Fibroblast of upper back skin (primary cell): ENCODE measurements at places on chromosomes 7 and 10.

DNA sequence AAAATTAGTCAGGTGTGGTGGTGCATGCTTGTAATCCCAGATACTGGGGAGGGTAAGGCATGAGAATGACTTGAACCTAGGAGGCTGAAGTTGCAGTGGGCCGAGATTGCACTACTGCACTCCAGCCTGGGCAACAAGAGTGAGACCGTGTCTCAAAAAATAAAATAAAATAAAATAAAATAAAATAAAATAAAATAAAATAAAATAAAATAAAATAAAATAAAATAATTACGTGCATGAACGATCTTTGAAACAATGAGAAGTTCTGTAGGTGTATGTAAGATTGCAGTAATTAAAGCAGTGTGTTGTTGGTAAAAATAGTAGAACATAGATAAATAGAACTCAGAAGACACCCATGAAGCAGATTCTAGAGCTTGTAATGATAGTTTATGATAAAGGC, 348.5 kb downstream of the ANKRD30A start:
- DNase-seq = no peak

DNA sequence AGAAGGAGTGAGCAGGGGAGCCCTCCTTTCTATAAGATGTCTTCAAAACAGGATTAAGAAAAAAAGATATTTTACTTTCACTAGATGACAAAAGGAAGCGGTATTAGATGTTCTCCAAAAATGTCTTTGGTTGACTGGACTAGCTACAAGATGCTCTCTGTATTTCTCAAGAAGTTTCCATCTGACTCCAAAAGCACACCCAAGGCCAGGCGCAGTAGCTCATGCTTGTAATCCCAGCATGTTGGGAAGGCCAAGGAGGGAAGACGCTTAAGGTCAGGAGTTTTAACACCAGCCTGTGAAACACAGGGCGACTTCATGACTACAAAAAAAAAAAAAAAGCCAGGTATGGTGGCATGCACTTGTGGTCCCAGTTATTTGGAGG, 84.5 kb downstream of the PIP4K2A start:
- no peak for DNase-seq

DNA sequence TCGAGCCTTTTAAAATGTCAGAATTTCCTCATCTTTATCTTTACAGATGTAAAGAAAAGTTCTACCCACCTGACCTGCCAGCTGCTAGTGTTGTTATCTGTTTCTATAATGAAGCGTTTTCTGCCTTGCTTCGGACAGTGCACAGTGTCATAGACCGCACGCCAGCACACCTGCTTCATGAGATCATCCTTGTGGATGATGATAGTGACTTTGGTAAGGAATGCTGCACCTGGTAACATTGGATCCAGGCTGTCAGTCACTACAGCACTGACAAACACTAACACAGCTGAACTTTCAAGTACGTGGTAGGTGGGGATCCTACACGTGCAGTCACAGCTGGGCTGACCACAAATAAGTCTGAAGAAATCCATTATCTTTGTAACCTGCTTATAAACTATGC, 77.6 kb downstream of the GALNT11 start:
- no peak for DNase-seq

GRCh38 chr10:31368724-31369123, 49.7 kb downstream of the ZEB1 start:
- DNase-seq = no peak

- DNase-seq = no peak
These were observed 51.7 kb upstream of the IFRD1 start for GRCh38 chr7:112398534-112398933.

GRCh38 chr10:13743101-13743693, 156.4 kb downstream of the PRPF18 start:
- peak; percentile 41 for DNase-seq

DNA sequence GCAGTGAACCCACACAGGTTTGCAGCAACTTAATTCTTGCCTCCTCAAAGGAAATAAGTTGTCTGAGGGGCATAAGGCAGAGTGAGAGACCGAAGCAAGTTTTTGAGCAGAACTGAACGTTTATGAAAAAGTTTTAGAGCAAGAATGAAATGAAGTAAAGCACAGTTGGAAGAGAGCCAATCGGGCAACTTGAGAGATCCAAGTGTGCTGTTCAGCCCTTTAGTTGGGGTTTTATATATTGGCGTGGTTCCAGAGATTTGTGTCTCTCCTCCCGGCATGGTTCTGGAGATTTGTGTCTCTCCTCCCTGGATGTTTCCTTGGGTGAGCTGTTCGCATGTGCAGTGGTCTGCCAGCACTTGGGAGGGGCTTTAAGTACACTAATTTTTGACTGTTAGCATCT, 141.4 kb upstream of the DGKB start:
- no peak for DNase-seq

DNA sequence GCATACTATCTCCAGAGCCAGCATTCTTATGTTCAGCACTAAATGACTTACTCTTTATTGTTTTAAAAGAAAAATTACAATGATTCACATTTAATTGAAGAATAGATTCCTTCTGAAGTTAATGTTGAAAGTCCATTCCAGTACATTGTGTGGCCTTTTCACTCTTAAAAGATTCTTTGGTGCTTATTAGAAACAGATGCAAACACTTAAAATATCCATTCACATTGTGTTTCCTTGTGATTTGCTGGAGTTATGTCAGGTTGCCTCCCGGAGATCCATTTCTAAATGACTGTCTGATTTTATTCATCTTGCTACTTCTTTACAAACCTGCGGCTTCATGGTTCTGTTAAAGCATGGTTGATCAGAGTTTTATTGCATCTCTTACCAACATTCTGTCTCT, 152.8 kb downstream of the FOXP2 start:
- DNase-seq = peak; percentile 56

DNA sequence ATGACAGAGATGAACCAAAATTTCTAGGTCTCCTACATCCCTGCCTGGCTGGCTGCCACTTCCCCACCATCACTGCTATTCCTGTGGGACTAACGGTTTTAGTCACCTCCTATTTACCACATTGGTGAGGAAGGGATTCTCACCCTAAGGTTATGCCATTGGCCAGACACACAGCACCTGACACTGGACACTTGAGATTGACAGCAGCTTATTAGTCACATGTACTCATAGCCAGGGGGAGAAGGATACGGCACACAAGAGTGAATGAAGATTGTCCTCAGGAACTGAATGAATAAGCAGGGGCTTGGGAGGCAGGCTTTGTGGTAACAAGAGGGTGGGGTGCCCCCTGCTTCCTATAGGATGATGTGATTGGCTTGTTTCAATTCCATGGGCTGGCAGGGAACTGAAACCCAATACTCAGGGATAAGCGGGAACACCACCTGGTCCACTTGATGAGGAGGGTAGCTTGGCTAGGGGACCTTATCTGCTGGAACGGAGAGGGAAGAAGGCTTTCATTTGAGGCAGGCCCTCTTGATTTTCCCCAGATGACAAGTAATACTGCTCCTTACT, 99.0 kb downstream of the SPAG6 start:
- DNase-seq = no peak

DNA sequence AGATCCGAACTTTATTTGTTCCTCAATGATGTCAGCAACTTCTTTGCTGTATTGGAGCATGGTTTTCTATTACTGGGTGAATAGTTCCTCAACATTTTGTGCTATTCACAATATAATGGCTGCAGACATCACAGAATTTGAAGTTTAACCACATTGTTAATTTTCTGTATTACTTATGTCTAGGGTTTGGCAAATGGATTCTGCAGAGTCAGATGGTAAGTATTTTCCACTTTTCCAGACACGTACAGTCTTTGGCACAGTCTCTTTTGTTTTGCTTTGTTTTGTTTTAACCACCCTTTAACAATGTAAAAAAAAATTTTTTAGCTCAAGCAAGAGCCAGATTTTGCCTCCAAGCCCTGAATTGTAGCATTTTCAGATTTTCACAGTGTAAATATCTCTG, 36.8 kb upstream of the FOXK1 start:
- no peak for DNase-seq

GRCh38 chr10:119404719-119405519, 137.6 kb downstream of the RGS10 start:
- no peak for DNase-seq

DNA sequence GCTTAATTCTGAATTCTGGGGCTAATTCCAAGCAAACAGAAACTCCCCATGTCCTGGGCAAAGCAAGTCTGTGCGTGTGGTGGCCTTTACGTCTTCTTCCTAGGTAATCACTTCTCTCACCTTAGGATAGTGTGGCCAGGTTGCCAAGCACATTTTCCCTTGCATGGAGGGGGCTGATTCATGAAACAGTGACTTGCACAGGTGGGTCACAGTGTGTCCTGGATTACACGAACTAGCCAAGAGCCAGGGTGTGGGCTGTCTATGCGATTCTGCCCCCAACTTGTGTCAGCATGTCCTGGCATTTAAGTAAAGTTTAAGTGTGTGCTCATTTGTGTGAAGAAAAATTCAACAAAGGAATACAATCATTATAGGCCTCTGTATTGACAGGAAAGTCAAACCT, 18.5 kb upstream of the SEM1 start:
- DNase-seq = no peak

- no peak for DNase-seq
These were observed 28.7 kb upstream of the STRIP2 start for GRCh38 chr7:129405527-129405926.

DNA sequence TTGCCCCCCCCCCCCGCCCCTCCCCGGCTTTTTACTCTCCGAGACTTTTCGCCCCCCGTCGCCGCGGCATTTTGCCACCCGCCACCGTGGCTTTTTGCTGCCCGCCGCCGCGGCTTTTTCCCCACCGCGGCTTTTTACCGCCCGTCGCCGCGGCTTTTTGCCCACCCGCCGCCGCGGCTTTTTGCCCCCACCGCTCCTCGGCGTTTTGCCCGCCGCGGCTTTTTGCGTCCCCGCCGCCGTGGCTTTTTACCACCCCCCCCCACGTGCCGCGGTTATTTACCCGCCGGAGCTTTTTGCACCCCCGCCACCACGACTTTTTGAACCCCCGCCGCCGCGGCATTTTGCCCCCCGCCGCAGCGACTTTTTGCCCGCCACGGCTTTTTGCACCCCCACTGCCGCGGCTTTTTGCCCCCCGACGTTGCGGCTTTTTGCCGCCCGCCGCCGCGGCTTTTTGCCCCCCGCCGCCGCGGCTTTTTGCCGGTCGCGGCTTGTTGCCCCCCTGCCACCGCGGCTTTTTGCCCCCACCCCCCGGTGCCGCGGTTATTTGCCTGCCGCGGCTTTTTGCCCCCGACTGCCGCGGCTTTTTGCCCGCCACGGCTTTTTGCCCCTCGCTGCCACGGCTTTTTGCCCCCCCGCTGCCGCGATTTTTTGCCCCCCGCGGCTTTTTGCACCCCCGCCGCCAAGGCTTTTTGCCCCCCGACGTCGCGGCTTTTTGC, 461.1 kb downstream of the ZNF33B start:
- DNase-seq = no peak

- no peak for DNase-seq
These were observed 10.6 kb upstream of the TSPAN14 start for GRCh38 chr10:80443531-80443974.

- no peak for DNase-seq
These were observed 30.1 kb downstream of the SGPL1 start for GRCh38 chr10:70845816-70846215.

DNA sequence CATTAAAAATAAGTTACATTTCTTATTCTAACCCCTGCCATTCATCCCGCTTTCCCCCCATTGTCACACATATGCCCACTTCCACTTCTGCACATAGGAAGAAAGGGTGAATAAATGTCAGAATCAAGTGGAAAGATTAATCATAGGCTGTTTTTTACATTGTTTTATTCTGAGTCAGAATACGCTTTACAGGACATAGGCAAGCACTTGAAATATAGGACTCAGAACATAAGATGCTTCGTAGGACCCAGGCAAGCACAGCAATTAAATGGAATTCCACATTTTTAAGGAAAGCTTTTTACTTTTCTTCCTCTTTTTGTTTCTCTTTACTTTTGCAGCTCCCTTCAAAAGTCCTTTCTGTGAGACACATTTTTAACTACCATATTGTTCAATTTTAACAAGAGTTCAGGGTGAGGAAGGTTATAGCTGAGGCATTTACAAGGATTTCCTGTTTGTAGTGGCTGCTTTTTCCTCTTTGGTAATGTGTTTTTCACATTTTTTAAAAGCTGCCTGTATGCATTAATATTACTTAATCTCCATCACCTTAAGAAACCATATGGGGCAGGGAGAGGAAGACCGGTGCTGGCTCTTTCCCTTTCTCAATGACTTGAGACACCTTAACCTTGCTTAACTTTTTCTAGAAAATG, 130.0 kb downstream of the TES start:
- peak; percentile 32 for DNase-seq

GRCh38 chr7:47581804-47582763, at the start of gene TNS3:
TNS3 (minus strand) TSS chr7:47582111; CDS start chr7:47439636, 142,475 bp downstream.
- no peak for DNase-seq

DNA sequence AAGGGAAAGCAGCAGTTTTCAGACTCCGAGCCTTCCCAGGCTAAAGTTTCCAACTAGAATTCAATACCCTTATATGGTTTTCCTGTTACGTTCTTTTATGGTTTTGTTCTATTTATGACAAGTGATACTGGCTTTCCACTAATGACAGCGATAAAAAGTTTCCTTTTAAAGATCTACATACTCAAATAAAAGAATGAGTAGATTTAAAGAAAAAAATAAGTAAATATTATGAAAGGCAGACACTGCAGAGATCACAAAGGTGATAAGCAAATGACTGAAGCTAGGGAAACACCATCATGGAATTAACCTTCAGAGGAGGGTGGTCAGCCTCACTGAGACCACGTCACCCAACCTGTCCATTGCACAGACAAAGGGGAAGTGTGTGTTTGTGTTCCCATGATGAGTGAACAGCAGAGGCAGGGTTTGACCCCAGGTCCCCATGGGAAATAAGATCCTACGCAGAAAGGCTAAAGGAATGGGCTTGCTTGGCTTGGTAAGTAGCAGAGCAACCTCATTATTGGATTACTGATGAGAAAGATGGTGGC, 4.0 kb downstream of the VSIR start:
- DNase-seq = no peak

DNA sequence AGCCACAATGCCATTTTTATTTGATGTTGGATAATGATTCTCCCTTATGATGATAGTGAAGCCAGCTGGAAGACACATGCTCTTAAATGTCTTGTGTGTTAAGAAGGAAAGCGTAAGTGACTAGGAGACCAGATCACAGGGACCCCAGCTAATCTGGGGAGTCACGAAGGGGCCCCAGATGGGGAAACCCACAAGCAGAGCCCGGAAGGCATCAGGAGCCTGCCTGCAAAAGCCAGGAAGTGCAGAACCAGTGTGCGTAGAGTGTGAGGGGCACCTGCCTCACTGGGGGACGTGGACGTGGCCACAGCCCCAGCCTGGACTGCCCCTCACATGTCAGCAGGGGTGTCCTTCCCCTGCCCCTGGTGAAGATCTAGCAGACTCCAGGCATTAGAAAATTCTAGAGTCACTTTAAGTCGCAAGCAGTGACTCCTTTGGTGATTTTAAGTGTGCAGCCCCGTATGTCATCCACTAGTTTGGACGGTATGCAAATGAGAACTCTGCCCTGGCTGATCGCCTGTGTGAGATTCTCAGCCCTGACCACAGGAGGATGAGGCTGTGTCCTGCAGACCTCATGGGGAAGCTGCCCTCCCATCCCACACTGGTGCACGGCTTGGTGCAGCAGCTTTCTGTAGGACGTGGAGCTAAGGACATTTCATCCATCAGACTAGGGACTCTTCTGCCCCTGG, 243.0 kb downstream of the WDR37 start:
- DNase-seq = no peak
